ENCODE measurements at places on chromosomes 2 and 18.

DNA sequence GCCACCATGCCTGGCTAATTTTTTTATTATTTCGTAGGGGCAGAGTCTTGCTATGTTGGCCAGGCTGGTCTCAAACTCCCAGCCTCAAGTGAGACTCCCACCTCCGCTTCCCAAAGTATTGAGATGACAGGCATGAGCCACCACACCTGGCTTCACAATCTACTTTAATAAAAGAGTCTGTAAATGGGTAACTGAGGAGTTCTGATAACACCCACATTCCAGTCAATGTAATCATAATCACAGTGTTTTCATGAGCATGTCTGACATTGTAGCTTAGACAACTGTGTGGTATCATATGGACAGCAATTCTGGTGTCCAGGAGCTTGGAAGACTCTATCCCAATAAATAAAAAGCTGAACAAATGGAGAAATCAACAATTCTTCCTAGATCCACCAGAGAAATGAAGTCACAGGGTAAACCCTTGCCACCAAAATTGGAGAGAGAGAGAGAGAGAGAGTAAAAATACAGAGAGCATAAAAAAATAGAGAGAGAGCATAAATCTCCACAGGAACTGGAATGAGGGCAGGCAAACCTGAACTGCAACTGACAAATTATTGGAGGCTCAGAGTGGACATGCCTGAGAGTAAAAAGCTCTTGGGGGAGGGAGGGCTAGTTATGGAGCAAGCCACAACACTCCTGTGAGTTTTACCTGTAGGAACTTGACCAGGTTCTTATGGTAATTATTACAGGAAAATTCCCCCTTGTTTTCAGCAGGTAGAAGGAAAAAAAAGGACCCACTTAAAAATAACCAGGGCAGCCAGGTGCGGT, 12.4 kb upstream of the NBEAL1 start:
- no peak overlapping the region for H3K27ac ChIP-seq
- peaks cover 8% of the 10 kb centered on the region for H3K27me3 ChIP-seq
- H3K36me3 ChIP-seq: no peaks in the 10 kb centered on the region
- no peak for DNase-seq
- H3K4me3 ChIP-seq: no peak overlapping the region

- no peak overlapping the region for H3K27ac ChIP-seq
- no peak for DNase-seq
- H3K36me3 ChIP-seq: no peaks in the 10 kb centered on the region
- no peaks in the 10 kb centered on the region for H3K4me1 ChIP-seq
- no peak overlapping the region for H3K4me3 ChIP-seq
- H3K27me3 ChIP-seq: no peaks in the 10 kb centered on the region
Measured at GRCh38 chr2:231241755-231242507, 43.5 kb downstream of the ARMC9 start.

DNA sequence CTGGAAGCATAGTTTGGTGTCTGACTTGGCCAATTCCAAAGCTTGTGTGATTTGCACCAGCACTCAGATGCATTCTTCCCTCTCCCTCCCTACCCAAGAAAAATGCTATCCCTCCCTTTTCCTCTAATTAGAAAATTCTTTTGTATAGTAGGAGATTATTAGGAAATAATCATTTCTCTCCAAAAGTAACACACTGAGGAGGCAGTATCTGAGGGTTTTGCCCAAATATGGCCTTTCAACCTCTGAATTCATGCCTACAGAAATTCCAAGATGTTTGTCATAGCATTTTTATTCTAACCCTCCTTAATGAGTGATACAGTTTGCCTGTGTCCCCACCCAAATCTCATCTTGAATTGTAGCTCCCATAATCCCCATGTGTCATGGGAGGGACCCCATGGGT, 5.0 kb upstream of the TMEM18 start:
- H3K27me3 ChIP-seq: peaks cover 9% of the 10 kb centered on the region
- H3K4me1 ChIP-seq: peaks cover 13% of the 10 kb centered on the region

- no peak overlapping the region for H3K4me3 ChIP-seq
- DNase-seq: no peak
- H3K27me3 ChIP-seq: no peaks in the 10 kb centered on the region
- H3K27ac ChIP-seq: no peak overlapping the region
Measured at GRCh38 chr2:234419726-234420125, 77.2 kb downstream of the ARL4C start.

GRCh38 chr18:45856531-45856930, 31.1 kb downstream of the SIGLEC15 start:
- no peaks in the 10 kb centered on the region for H3K27me3 ChIP-seq
- no peak for DNase-seq
- peaks cover 48% of the 10 kb centered on the region for H3K36me3 ChIP-seq
- no peak overlapping the region for H3K4me3 ChIP-seq

DNA sequence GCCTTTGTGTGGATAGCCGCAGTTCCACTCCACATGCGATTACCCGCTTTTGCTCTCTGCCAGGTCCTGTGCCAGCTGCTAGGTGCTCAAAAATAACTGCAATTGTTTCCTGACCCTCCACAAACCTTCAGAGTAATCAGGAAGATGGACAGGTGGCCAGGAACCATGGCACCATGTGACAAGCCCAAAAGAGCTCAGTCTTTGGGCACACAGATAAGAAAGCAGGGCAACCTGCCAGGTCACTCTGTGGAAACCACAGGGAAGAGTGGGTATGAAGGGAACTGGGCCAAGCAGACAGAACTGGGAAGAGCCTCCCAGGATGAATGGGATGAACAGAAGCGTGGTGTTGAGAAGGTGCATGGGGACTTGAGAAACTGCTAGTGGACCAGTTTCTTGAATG, 79.4 kb upstream of the AGAP1 start:
- H3K4me3 ChIP-seq: no peak overlapping the region
- no peaks in the 10 kb centered on the region for H3K4me1 ChIP-seq
- no peak for DNase-seq
- peaks cover 4% of the 10 kb centered on the region for H3K27me3 ChIP-seq

- no peak overlapping the region for H3K27ac ChIP-seq
- H3K4me1 ChIP-seq: no peaks in the 10 kb centered on the region
- no peak overlapping the region for H3K4me3 ChIP-seq
- no peaks in the 10 kb centered on the region for H3K36me3 ChIP-seq
Measured at GRCh38 chr2:75277111-75277510, 77.8 kb upstream of the TACR1 start.
